ENCODE measurements at places on chromosomes 11 and 22. TPM values are rescaled to one million over a fixed set of nuclear protein-coding genes. Genes with fewer than 3 reads are reported as not detected.

DNA sequence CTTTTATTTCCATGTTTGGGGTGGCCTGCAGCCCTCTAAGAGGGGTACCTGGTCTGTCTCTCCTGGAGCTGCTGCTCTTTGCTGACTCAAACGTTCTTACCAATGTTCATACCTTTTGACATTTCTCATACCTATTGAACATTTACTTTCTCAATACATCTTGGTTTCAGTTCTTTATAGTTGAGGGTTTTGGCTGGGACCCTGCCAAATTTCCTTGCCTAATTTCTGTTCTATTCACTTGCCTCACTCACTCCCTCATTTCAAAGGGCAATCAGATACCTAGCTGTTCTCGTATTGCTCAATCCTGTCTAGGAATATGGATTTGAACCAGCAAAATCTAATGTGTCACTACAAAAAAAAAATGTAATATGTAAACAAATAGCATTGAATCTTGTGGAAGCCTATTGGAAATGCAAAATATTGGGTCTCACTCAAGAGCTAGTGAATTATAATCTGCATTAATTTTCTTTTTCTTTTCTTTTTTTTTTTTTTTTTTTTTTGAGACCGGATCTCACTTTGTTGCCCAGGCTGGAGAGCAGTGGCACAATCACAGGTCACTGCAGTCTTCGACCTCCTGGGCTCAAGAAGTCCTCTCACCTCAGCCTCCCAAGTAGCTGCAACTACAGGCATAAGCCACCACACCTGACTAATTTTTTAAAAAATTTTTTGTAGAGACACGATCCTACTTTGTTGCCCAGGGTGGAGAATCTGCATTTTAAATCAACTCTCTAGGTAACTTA is 7.5 kb downstream of the OR6M1 start:
- H3K27me3 ChIP-seq, result 0 out of 2 replicates have a peak, but pooled peaks cover 3% of the 10 kb centered on the region
- no peaks in the 10 kb centered on the region for H3K36me3 ChIP-seq
- DNase-seq, result no peak
- no peaks in the 10 kb centered on the region for H3K4me1 ChIP-seq
- no peak overlapping the region for H3K4me3 ChIP-seq

- H3K27ac ChIP-seq, result peak within 1 kb of the TSS; percentile 86
- H3K4me3 ChIP-seq, result peak within 1 kb of the TSS; percentile 76
- peaks cover 41% of the 10 kb centered on the region for H3K4me1 ChIP-seq
- peak; percentile 40 for DNase-seq
Measured at GRCh38 chr11:20363500-20364340, at the start of gene HTATIP2. HTATIP2 (plus strand) TSS chr11:20363714; CDS start chr11:20364238, 524 bp downstream.

- H3K4me3 ChIP-seq, result peak overlapping the region; percentile 68
- no peaks in the 10 kb centered on the region for H3K36me3 ChIP-seq
- H3K27me3 ChIP-seq, result no peaks in the 10 kb centered on the region
- DNase-seq, result no peak
- H3K27ac ChIP-seq, result no peak overlapping the region
Measured at GRCh38 chr11:61752925-61753521, 587 bp downstream of the MYRF start.

The NRGN gene
- 6.8 TPM for total RNA-seq

The TSKU gene
- 89.3 TPM for total RNA-seq

GRCh38 chr11:67240576-67241389 is 25.5 kb upstream of the GRK2 start:
- H3K27ac ChIP-seq, result peak overlapping the region; percentile 80
- DNase-seq, result peak; percentile 80
- no peaks in the 10 kb centered on the region for H3K27me3 ChIP-seq
- H3K4me3 ChIP-seq, result peak overlapping the region; percentile 82
- peaks cover 30% of the 10 kb centered on the region for H3K36me3 ChIP-seq

The TREH gene
- not detected for total RNA-seq

GRCh38 chr11:10856689-10857458 is 979 bp downstream of the ZBED5 start:
- H3K4me3 ChIP-seq, result peak overlapping the region; percentile 96
- H3K36me3 ChIP-seq, result peaks cover 36% of the 10 kb centered on the region
- DNase-seq, result no peak
- H3K27me3 ChIP-seq, result no peaks in the 10 kb centered on the region
- peaks cover 21% of the 10 kb centered on the region for H3K4me1 ChIP-seq

DNA sequence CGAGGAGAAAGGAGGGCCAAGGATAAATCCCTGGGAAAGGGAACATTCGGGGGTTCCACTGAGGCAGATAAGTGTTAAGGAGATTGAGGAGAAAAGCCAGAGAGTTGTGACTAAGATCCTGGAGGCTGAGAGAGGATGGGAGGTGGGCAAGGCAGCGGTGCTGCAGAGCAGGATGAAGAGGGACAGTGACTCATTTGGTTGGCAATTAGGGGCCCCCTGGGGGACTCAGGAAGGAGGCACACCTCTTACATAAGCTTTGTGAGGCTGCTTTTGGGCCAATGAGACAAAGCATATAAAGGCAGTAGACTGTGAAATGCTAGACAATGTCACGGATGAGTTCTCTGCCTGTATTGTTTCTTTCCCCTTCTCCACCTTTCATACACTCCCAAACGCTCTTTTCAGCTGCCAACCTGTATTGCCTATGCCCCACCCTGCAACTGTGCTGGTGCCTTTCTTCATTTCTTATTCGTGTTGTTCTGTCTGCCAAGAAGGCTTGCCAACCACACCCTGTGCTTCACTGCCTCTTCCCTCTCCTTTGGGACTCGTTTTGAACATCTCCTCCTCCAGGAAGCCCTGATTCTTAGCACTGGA is 246.8 kb upstream of the KIRREL3 start:
- H3K4me3 ChIP-seq, result no peak overlapping the region
- no peaks in the 10 kb centered on the region for H3K36me3 ChIP-seq
- H3K27me3 ChIP-seq, result peaks cover 40% of the 10 kb centered on the region
- H3K4me1 ChIP-seq, result no peaks in the 10 kb centered on the region

The PRAME gene
- total RNA-seq, result not detected

DNA sequence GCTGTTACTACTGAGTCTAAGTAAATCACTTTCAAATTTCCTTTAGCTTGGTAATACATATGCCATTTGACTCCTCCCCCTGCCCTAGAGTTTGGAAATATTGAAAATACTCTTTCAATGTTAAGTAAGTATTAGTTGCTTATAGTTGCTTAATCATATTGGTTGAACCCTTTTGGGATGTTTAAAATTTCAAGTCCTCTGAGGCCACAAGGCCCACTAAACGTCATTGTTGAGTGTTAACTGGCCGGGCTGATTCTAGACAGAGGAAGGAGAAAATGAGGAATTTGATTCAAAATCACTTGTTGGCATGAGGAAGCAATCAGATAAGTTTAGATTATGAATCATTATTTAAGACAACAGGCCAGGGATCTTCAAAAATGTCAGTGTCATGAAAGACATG is 8.5 kb downstream of the NAV2 start:
- no peaks in the 10 kb centered on the region for H3K27me3 ChIP-seq
- H3K36me3 ChIP-seq, result no peaks in the 10 kb centered on the region
- no peak overlapping the region for H3K4me3 ChIP-seq

DNA sequence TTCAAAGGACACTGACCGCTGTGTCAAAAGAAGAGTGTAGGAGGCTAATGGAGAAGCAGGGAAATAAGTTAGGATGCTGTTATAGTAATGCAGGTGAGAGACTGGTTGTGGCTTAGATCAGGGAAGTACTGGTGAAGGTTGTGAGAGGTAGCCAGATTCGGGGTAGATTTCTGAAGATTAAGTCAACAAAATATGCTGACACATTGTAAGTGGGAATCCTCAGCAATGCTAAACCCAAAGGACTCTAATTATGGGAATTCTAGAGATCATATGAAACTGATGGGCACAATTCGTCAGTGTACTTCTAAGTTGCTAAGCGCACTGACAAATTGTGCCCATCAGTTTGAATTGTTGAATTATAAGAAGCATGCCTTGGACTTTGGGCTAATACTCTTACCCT is 10.0 kb downstream of the ZNF143 start:
- H3K27me3 ChIP-seq, result no peaks in the 10 kb centered on the region
- no peaks in the 10 kb centered on the region for H3K36me3 ChIP-seq
- H3K4me3 ChIP-seq, result no peak overlapping the region
- DNase-seq, result no peak
- H3K4me1 ChIP-seq, result no peaks in the 10 kb centered on the region

DNA sequence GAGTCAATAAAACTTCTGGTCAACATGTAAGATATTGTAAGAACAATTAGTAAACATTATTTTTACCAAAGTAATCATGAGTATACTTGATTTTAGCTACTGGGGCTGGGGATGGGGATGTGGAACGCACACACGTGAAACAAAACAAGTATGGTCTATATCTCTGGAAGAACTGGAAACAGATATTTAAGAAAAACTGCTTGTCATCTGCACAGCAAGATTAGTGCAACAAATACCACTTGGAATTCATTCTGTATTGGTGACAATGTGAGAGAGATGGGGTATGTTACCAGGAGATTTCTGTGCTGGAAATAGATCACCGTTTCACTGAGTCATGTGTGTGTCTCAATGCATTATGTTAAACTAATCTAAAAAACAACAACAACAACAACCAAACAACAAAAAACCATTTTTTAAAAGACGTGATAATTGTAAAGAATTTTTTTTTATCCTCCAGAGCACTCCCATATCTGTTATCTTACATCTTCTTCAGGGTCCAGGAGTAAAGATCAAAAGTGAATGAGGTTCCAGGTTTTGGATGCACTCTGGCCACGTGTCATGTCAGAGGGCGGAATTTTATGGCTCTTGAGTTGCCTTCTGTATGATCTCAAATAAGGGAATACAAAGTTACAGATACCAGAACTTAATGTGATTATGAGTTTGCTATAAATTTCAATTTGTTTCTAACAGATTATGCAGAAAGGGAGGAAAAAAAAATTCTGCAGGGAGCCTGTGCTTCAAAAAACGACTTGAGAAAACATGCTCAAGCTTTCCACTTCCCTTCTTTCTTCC is 153.0 kb downstream of the BBOX1 start:
- no peaks in the 10 kb centered on the region for H3K27me3 ChIP-seq
- no peaks in the 10 kb centered on the region for H3K36me3 ChIP-seq
- no peak for DNase-seq
- no peaks in the 10 kb centered on the region for H3K4me1 ChIP-seq

GRCh38 chr22:45196926-45197605 is 33.3 kb downstream of the NUP50 start:
- no peaks in the 10 kb centered on the region for H3K36me3 ChIP-seq
- no peak overlapping the region for H3K4me3 ChIP-seq
- DNase-seq, result no peak
- H3K27ac ChIP-seq, result no peak overlapping the region

DNA sequence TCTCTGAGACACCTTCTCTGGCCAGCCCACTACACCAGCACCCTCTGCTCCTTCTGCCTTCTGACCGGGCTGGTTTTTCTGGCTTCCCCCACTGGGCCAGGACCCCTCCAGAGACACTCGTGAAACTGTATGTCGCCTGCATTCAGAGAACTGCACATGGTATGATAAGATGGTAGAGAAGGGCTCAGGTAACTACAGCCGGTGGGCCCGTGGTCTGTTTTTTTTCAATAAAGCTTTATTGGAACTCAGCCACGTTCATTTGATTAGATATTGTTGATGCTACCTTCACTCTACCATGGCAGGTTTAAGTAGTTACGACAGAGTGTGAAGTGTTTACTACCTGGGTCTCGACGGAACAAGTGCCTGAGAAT is 514.0 kb downstream of the TBC1D22A start:
- H3K27ac ChIP-seq, result no peak overlapping the region
- H3K27me3 ChIP-seq, result peaks cover 72% of the 10 kb centered on the region
- H3K36me3 ChIP-seq, result no peaks in the 10 kb centered on the region
- H3K4me3 ChIP-seq, result no peak overlapping the region

The OR10D3 gene
- total RNA-seq, result not detected

DNA sequence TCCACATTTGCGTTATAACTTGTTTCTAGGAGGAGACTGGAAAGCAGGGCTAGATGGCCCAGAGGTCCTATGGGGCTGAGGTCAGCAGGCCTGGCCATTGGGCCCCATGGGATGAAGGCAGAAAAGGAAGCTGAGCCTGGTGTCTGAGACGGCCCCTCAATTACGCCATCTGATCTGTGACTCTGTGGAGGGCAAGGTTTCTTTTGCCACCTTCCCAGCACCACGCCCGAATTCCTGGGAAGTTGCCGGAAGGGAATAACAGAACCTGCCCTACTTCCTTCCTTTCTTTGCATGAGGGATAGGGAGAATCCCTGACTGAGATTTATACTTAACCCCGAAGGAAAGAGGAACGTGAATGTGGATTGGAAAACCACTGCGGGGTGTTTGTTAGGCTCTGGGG is 118.1 kb downstream of the MPPED1 start:
- H3K27me3 ChIP-seq, result peaks cover 99% of the 10 kb centered on the region
- no peak overlapping the region for H3K4me3 ChIP-seq
- no peaks in the 10 kb centered on the region for H3K36me3 ChIP-seq
- no peaks in the 10 kb centered on the region for H3K4me1 ChIP-seq

The MS4A12 gene
- total RNA-seq, result not detected

DNA sequence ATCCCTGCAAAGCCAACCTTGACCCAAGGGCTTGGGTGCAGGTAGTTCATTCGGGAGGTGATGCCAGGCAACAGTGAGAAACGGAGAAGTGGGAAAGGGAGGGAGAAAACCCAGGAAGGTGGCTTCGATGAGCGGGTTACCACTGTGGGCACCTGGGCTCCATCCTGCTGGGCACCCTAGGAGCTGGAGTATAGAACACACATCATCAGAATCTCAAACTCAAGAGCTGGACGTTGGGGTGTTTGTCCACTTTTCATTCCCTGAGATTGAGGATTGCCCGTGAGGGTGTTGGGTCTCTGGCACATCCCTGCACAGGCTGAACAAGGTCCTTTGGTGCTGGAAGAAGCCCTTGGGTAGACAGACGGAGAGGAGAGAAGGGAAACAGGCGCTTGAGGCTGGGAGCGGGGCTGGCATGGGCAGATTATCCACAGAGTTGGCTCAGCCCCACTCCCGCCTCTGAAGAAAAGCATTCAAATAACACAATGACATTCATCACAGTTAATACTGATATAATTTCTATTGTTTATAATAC is 70.4 kb downstream of the LRRC32 start:
- DNase-seq, result no peak
- no peak overlapping the region for H3K27ac ChIP-seq
- no peak overlapping the region for H3K4me3 ChIP-seq
- H3K4me1 ChIP-seq, result no peaks in the 10 kb centered on the region

GRCh38 chr11:28924004-28924403 is 815.8 kb downstream of the METTL15 start:
- no peak overlapping the region for H3K27ac ChIP-seq
- H3K27me3 ChIP-seq, result no peaks in the 10 kb centered on the region
- no peaks in the 10 kb centered on the region for H3K4me1 ChIP-seq
- H3K4me3 ChIP-seq, result no peak overlapping the region

GRCh38 chr11:44823868-44824267 is 97.1 kb downstream of the TSPAN18 start:
- H3K36me3 ChIP-seq, result no peaks in the 10 kb centered on the region
- H3K4me3 ChIP-seq, result no peak overlapping the region
- H3K27ac ChIP-seq, result no peak overlapping the region
- H3K4me1 ChIP-seq, result no peaks in the 10 kb centered on the region

All from PC-9 (cell line).